ENCODE measurements at places on chromosomes 13 and 19.

GRCh38 chr13:21530656-21531055 is 71.6 kb upstream of the ZDHHC20 start:
- no peak for DNase-seq

- no peak for DNase-seq
Observed at GRCh38 chr13:35797991-35798390, 321.5 kb upstream of the MAB21L1 start.

DNA sequence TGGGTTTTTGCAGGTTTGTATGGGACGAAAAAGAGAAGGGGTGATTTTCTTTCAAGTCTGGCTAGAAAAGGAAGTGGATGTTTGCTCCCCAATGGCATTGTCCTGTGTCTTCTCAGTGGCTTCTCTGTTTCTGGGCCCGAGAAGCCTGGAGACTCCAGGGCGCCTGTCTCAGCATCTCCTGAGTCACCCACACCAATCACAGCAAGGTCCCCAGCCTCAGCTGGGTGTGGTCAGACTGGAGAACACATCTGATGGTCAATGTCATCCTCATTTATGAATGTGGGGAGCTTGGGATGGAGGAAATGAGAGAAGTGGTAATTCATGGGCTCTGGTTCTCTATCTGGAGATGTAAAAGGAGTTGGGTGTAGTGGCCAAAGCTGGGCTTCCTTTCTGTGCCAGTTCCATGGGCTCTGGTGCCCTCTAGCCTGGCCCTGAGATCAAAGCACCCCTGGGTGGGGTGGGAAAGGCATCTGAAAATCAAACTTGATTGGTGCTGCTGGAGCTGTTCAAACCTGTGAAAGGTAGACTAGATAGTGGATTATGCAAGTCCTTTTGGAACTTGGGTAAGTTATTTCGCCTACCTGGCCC is 13.4 kb downstream of the RASL11A start:
- DNase-seq, result no peak

- DNase-seq, result no peak
Observed at GRCh38 chr13:109608059-109608458, 178.3 kb downstream of the IRS2 start.

DNA sequence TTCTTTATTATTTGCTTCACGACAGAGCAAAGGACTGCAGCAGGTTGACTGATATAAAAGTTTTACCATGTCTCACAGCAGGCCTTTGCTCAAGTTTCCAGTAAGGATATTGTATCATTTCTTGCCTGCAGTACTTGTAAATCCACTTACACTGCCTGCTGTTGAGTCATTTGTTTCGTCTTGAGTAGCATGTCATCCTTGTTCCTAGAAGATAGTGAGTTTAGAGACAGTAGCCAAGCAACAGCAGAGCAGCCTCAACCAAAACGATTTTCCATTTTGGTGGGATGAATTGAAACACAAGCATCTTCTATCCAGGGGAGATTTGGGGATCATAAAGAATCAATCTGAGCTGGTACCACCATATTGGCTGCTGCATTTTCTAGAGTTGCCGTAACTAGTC is 24.0 kb upstream of the ALOX5AP start:
- no peak for DNase-seq

DNA sequence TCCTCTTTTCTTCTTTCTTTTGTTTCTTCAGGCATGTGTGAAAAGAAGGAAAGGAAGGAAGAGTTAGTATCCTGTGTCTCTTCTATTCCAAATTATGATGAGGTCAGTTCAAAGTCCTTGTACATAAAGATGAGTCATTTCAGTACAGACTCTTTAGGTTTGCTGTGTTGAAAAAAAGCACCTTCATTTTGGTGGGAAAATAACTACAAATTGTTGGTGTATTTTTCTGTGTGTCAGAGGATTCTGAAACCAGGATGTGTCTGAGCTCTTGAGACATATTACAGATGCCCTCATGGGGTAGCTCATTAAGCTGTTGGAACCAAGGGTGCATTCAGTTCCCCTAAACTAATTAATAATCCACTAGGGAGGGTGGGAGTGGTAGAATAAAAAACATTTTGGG is 5.8 kb upstream of the HSPH1 start:
- DNase-seq, result no peak

DNA sequence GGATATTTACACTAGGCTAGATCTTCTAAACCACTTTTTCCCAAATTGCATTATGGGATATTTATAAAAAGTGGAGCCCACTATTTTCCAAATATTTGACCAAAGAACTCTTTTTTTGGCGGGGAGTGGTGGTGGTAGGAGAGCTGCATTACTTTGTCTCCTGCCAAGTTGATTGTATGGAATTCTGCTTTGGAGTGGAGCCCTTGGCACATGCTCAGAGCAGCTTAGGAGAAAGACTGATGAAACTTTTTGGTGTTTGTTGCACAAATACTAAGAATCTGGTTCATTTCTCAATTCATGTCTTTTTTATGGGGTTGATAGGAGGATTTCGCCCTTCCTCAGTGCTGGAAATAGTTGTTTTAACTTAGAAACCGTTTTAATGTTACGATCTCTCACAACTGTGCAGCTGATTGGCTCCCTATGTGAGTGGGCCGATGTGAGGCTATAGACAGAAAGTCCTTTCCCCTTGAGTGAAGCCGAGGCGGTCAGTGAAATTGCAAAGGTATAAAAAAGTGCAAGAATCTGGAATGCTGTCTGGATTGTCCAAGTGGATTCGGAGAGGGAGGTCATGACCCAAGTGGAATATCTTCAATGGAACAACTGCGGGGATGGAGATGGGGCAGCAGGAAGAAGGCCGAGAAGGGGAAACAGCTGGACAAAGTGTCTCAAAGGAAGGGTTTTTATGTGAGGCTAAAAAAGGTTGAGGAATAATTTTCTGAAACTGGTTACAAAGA is 415.9 kb downstream of the FGF9 start:
- DNase-seq, result no peak

DNA sequence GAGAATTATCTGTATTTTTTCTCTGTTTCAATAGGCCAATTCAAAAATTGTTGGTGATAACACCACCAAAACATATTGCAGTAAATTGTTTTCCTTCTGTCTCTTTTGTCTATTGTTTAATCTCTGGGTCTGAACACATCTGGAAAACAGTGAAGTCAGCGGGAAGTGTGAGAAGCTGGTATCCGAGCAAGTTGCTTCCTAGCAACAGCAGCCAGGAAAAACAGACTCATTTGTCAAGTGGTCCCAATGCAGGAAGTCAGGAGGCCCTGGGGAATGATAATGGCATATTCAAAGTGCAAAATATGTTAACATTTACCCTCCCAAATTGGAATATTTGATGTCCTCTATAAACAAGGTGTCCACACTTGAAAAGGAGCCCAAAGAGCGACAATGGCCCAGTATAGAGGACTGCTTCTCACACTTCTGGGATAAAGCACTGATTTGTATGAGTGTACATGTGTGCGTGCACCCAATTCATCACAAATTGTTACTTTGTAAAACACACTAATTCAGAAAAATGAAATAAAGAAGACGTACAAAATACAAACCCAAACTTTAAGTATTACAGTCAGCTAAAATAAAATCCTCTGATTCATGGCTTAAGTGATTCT is 515.0 kb downstream of the TBC1D4 start:
- DNase-seq, result no peak

DNA sequence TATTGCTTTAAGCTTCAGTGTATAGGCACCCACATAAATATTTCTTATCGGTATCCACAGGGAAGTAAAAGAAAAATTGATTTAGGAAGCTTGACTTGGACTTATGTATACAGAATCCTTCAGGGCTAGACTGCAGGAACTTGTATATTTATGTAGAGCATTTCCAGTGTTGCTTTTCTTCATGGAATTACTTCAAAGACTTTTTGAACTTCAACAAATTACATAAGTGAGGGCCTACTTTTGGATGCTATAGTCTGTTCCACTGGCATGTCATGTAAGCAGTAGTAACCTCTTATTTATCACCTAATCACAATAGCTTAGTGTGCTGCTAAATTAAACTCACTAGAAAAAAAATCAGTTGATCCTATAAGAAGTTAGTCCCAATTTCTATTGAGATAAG is 557.9 kb upstream of the SLITRK6 start:
- DNase-seq, result no peak

- DNase-seq, result no peak
Observed at GRCh38 chr13:98265692-98266551, 88.9 kb upstream of the RNF113B start.

- no peak for DNase-seq
Observed at GRCh38 chr13:111877906-111878305, 189.0 kb upstream of the SOX1 start.

DNA sequence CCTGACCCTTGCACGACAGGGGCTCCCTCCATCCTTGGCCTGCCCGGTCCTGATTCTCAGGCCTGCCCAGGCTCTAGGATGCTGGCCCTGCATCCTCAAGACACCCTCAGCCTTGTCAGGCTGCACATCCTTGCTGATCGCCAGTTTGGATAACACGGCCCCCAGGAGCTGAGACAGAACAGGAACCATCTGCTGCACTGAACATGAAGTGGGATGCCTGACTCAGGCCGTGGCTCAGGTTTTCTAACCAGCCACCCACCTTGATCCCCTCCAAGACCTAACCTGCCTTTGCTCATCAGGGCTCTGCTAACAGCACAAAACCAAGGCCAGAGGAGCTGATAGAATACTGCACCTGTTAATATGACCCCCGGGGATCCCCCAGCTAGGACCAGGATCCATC is 56.0 kb downstream of the EPS15L1 start:
- DNase-seq, result no peak
